ENCODE measurements at places on chromosomes 12 and 14.

- H3K36me3 ChIP-seq: no peaks in the 10 kb centered on the region
- no peak overlapping the region for H3K4me3 ChIP-seq
- H3K27me3 ChIP-seq: no peaks in the 10 kb centered on the region
- DNase-seq: no peak
Observed at GRCh38 chr14:25942090-25942489, 655.7 kb downstream of the NOVA1 start.

- H3K4me1 ChIP-seq: no peaks in the 10 kb centered on the region
- no peaks in the 10 kb centered on the region for H3K27me3 ChIP-seq
- H3K36me3 ChIP-seq: no peaks in the 10 kb centered on the region
- DNase-seq: no peak
- H3K27ac ChIP-seq: no peak overlapping the region
Observed at GRCh38 chr12:68163560-68164081, 4.1 kb upstream of the IFNG start.

GRCh38 chr14:89015016-89015415 lies 190.6 kb downstream of the TTC8 start:
- no peak overlapping the region for H3K27ac ChIP-seq
- H3K36me3 ChIP-seq: no peaks in the 10 kb centered on the region
- H3K27me3 ChIP-seq: no peaks in the 10 kb centered on the region

- DNase-seq: no peak
- H3K27ac ChIP-seq: no peak overlapping the region
- H3K36me3 ChIP-seq: no peaks in the 10 kb centered on the region
- no peak overlapping the region for H3K4me3 ChIP-seq
- no peaks in the 10 kb centered on the region for H3K4me1 ChIP-seq
Observed at GRCh38 chr12:93099792-93100191, 170.7 kb upstream of the EEA1 start.

GRCh38 chr14:91228112-91229004 lies 16.1 kb downstream of the GPR68 start:
- peaks cover 25% of the 10 kb centered on the region for H3K36me3 ChIP-seq
- H3K4me3 ChIP-seq: no peak overlapping the region
- peaks cover 65% of the 10 kb centered on the region for H3K4me1 ChIP-seq
- no peak for DNase-seq
- peak overlapping the region; percentile 7 for H3K27ac ChIP-seq

DNA sequence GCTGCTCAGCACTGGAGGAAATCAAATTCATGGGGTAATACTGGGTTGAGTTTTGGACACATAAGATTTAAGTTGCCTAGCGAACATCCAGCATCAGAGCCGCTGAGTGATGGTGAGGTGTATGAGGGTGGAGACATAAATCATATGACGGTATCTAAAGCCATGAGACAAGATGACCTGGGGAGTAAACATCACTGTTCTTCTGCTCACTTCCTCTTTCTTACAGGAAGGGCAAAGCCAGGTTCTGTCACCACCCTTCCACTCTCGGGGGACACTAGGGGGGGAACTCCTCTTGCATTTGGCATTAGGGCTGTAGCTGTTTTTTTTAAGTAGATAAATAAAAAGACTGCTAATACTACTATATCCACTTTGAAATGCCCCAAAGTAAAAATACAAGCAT lies 24.0 kb downstream of the PRDM4 start:
- H3K27ac ChIP-seq: no peak overlapping the region
- H3K4me1 ChIP-seq: no peaks in the 10 kb centered on the region
- no peak for DNase-seq
- H3K4me3 ChIP-seq: no peak overlapping the region
- H3K36me3 ChIP-seq: peaks cover 98% of the 10 kb centered on the region

DNA sequence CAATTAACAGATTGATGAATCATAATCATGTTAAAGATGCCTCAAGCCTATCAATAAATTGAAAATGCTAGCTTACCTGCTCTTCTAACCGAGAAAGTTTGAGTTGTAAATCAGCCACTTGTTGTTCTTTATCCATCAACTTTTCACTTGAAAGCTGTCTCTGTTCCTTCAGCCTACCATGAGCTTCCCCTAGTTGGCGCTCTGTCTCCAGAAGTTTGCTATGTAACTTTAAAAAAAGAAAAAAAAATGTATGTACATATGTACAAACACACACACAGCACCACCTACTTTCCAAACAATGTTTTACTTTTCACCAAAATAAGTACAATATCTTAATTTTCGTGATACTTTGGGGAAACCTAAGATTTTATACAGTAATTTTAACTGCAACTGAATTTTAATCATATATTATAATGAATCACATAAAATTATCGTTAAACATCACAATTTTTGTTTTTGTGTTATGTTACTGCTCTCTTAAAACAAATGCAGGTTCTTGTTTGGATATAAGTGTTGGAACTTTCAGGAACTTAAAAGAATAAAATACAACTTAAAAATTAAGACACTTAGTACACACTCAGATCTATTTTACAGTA lies 101.2 kb downstream of the EEA1 start:
- H3K4me3 ChIP-seq: no peak overlapping the region
- H3K27me3 ChIP-seq: no peaks in the 10 kb centered on the region
- no peak overlapping the region for H3K27ac ChIP-seq
- DNase-seq: no peak
- no peaks in the 10 kb centered on the region for H3K4me1 ChIP-seq
- H3K36me3 ChIP-seq: peaks cover 54% of the 10 kb centered on the region

DNA sequence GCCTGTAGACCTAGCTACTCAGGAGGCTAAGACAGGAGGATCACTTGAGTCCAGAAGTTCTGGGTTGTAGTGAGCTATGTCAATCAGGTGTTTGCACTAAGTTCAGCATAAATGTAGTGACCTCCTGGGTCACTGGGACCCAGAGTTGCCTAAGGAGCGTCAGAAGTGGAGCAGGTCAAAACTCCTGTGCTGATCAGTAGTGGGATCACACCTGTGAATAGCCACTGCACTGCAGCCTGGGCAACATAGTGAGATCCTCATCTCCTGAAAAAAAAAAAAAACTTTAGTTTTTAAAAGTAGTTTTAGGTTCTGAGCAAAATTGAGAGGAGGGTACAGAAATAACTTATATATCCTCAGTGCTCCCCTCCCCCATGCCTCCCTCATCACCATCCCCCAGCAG lies 42.2 kb downstream of the MRPL42 start:
- no peaks in the 10 kb centered on the region for H3K27me3 ChIP-seq
- no peak overlapping the region for H3K4me3 ChIP-seq
- DNase-seq: no peak

DNA sequence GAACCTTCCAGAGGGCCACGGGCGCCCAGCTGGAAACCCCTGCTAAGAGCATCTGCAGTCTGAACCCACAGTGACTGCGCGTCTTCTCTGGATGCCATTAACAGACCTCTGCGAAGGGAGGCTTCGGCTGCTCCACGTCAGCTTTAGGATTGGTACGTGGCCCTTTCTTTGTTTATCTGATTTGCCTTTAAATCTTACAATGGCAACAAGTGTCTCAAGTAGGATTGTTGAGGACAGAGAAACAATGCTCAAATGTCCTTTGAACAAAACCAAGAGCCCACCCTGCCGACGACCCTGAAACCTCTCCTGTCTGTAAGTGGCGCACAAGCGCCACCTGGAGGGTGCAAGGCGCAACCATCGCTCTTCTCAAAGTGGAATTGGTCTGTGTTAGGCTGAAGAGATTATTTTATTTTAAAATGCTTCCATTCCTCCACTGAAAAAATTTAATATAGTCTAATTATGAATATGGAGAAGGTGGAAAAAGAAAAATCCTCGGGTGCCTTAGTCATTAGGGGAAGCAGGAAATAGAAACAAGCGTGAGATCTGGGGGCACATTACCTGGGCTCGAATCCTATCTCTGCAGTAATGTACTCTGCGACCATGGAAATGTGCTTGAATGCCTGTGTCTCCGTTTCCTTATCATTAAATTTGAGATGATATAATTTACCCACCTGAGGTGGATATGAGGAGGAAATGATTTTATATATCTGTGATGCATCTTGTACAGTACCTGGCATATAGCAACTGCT lies 82.6 kb upstream of the PTPRB start:
- DNase-seq: peak; percentile 50
- peak overlapping the region; percentile 3 for H3K4me3 ChIP-seq
- H3K36me3 ChIP-seq: no peaks in the 10 kb centered on the region
- H3K4me1 ChIP-seq: peaks cover 9% of the 10 kb centered on the region

DNA sequence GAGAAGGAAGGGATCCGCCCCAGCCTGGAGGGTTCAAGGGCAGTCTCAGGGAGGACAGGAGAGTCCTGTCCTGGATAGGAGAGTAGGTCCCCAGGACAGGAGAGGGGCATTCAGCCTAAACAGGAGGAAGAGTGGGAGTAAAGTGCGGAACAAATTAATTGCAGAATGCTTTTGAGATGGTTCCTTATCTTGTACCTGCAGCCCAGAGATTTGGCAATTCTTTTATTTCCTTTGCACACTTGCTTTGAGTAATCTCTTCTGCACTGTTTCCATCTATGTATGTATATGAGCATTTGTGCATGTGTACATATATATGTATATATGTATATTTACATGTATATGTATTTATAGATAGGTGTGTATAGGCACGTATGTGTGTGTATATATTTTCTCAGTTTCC lies 22.7 kb downstream of the PLEK2 start:
- H3K36me3 ChIP-seq: peaks cover 29% of the 10 kb centered on the region
- H3K27ac ChIP-seq: no peak overlapping the region
- H3K4me1 ChIP-seq: no peaks in the 10 kb centered on the region
- DNase-seq: no peak
- no peak overlapping the region for H3K4me3 ChIP-seq
- H3K27me3 ChIP-seq: no peaks in the 10 kb centered on the region

DNA sequence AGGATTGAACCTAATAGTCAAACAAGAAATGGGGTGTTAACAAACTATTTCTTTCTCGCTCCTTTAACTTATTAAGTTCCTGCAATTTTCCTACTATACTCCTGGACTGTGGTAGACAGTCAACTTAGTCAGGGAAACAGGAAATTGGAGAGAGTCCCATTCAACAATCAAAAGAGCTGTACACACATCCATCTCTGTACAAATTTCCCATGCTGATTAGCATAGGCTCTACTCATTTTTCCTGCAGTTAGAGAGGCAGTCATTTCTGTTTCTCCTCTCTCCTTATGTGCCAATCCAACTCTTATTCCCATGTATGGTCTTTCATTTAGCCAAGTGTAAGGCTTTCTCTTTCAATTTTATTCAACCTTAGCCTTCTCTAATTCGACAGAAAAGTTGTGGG lies 1168.5 kb upstream of the FLRT2 start:
- DNase-seq: no peak
- H3K27ac ChIP-seq: no peak overlapping the region
- no peaks in the 10 kb centered on the region for H3K36me3 ChIP-seq
- no peak overlapping the region for H3K4me3 ChIP-seq

GRCh38 chr12:48074266-48074665 lies 31.6 kb downstream of the SENP1 start:
- H3K36me3 ChIP-seq: peaks cover 57% of the 10 kb centered on the region
- no peak overlapping the region for H3K27ac ChIP-seq
- H3K4me3 ChIP-seq: no peak overlapping the region
- H3K4me1 ChIP-seq: no peaks in the 10 kb centered on the region
- no peak for DNase-seq
